Stimulated activated CD4-positive, alpha-beta T cell treated with anti-CD3 and anti-CD28 coated beads, Interleukin-2, amount 100 ng/mL, for 4 hours (primary cell): ENCODE measurements at places on chromosomes 5 and 9.

GRCh38 chr9:92424340-92424739, at the start of gene OMD:
Gene OMD (minus strand): TSS chr9:92424471. CDS start chr9:92417558, 6,913 bp downstream.
- DNase-seq: no peak

DNA sequence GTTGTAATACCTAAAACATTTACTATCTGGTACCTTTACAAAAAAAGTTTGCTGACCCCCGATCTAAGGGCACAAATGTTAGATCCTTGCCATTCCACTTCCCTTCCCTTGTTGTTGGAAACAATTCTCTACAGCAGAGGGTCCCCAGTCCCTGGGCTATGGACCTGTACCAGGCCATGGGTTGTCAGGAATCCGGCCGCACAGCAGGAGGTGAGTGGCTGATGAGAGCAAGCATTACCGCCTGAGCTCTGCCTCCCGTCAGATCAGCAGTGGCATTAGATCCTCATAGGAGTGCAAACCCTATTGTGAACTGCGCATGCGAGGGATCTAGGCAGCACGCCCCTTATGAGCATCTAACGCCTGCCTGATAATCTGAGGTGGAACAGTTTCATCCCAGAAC, 248.5 kb downstream of the AP3B1 start:
- DNase-seq: no peak

- no peak for DNase-seq
These were observed 40.3 kb downstream of the SERINC5 start for GRCh38 chr5:80215523-80215922.

DNA sequence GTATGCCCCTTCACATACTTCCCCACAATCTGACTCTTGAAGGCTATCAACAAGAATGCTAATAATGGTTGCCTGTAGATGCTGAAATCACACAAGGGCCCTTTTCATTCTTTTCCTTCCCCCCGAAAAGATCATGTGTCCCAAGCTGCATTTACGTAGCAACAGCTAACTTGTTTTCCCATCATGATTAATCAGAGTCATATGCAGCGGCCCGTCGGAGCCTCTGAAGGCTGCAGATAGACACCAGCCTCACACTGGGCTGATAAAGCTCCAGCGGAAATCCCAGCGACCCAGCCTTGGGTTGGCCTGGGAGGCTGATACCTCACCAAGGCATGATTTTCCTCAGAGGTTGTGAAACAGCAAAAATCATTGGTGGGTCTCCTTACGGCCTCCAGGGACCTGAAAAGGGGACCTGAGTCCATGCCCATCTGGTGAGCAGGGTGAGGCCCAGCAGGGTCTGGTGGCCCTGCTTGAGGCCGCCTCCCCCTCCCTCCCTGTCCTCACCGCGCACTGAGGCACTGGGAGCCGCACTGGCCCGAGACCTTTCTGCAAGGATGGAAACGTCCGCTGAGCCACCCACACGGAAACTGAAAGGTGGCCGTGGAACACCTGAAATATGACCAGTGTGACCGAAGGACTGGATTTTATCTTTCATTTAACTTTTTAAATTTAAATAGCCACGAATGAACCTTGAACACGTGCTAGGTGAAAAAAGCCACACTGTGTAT, 114.2 kb upstream of the PHYKPL start:
- DNase-seq: no peak

- no peak for DNase-seq
These were observed 19.0 kb downstream of the HMGCS1 start for GRCh38 chr5:43294226-43294625.

GRCh38 chr5:67215519-67216471, 19.2 kb upstream of the CD180 start:
- peak; percentile 31 for DNase-seq

GRCh38 chr5:115489733-115490132, 54.8 kb downstream of the FEM1C start:
- DNase-seq: no peak

DNA sequence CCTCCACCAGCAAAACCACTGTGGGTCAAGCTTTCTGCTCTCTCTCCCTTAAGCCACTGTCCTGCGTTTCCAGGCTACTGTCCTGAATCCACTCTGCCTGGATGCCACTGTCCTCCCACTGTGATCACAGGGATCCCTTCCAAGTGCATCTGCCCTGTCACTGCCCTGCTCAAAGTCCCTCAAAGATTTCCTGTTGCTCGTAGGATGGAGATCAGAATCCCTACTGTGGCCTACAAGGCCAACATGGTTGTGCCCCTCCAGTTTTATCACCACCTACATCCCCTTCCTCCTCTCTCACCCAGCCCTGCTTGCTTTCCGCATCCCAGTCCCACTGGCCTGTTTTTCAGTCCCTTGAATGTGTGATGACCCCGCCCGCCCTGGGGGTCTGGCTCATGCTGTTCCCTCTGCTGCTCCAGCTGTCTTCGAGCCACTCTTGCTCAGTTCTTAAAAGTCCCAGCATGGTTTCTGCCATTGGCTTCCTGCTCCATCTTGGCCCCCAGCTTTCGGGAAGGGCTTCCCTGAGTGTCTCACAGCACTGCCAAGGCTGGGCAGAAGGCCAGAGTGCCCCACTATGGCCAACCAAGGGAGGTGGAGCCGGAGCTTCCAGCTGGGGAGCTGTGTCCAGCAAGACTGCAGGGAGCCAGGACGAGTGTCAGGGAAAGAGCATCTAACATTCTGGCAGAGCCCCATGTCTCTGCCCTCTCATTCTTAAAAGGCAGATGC, 12.9 kb upstream of the FRRS1L start:
- no peak for DNase-seq

DNA sequence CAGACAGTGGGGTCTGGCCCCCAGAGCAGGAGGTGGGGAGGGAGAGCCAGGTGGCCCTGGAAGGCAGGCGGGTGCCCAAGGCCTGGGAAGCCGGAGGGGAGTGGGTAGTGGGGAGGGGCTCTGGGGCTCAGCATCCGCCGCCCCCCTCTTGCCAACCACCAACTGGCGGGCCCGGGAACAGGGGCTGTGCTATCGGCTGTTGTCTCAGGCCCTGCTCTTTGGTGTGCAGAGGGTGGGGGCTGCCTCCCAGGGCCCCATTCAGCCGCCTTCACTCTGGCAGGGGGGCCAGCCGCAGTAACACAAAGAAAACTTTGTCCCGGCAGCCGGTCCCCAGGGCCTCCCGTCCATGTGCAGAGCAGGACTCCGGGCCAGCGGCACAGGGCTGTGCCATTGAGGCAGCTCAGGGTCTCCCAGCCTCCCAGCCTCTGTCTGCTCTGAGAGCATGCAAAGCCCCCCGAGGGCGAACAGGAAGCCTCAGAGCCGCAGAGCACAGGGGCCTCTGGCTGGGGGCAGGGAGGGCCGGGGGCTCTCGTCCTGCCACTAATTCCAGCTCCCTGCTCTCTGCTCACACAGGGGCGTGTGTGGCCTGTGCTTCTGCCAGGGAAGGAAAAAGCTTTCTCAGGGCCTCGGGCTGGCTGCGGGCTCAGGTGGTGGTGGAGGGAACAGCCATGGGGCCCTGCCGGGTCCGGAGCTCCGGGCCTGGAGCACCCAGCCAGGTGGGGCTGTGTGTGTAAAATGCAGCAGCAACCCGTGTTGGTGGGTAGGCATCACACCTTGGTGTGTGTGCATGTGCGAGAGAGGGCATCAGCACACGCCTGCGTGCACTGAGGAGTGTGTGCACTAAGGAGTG, 54.2 kb upstream of the NOTCH1 start:
- DNase-seq: no peak

GRCh38 chr5:42514754-42515153, 91.5 kb downstream of the GHR start:
- DNase-seq: no peak

GRCh38 chr9:100555471-100555870, 22.4 kb upstream of the CAVIN4 start:
- DNase-seq: no peak

GRCh38 chr9:13810510-13810909, 503.4 kb downstream of the NFIB start:
- DNase-seq: no peak

DNA sequence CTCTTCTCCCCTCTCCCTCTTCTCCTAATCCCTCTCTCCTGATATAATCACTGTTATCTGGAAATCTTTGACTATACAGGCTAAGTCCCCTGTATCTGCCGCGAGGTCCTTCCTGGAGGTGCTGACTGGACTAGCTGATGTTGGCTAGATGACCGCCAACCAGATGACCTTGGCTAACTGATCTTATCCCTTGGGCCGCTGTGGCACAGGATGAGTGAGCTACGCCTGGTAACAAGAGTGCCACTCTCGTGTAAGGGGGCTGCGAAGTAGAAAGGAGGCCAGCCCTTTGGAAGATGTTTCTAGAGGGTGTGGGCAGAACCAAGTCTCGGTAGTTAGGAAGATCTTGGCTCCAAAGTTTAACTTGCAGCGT, 345 bp upstream of the PRRC1 start:
- no peak for DNase-seq

- no peak for DNase-seq
These were observed 298.2 kb downstream of the EDIL3 start for GRCh38 chr5:84086511-84086910.

DNA sequence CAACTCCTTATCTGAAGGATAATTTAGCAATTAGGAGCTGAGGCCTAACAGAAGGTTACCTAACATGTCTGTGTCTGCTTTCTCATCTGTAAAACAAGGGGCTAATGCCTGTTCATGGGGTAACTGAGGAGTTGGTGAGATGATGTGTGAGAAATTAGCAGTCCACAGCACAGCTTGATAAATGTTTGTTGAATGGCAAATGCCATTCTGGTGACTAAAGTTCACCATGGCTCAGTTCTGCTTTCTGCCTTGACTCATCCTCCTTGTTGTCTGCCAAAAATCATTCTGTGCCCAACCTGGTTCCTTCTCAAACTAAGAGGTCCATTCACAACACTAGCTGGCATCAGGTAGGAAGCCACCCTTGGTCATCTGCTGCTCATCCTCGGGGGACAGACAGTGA, 552.0 kb upstream of the KLF4 start:
- DNase-seq: no peak

DNA sequence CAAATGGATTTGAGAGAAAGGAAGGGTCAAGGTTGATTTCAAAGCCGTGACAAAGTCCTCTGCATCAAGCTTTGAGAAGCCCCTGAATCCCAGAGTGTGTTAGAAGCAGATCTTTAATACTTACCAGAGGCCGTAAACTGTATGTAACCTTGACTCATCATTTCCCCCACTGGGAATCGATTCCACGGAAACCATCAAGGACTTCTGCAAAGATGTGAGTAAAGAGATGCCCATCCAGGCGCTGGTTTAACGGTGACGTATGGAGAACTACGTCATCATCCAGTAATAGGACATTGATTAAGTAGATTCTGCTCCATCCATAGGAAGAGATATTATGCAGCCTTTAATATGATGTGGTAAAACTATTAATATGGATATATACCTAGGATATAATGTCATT, 1.6 kb downstream of the RNF183 start:
- DNase-seq: no peak

- no peak for DNase-seq
These were observed 25.9 kb upstream of the IL17B start for GRCh38 chr5:149404746-149405549.

- DNase-seq: no peak
These were observed 60.3 kb upstream of the EPB41L4A start for GRCh38 chr5:112479418-112479817.

GRCh38 chr9:108517651-108518365, 338.0 kb downstream of the ACTL7B start:
- DNase-seq: no peak

DNA sequence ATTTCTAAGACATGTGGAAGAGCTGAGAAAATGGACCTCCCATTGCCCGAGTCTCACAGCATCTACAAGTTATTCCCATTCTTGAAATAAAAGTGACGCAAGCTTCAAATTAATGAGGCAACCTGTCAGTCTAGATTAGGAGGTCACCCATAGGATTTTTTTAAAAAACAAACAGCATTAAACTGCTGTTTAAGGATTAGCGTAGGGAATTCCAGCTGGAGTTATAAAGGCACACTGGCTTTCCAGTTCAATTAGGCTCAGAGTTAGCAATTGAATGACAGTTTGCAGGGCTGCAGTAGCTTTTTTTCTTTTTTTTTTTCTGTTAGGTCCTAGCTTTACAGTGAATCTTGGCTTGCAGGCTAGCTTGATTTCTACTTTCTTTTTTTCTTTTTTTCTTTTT, 16.2 kb downstream of the PRKACG start:
- no peak for DNase-seq

GRCh38 chr5:1062761-1063568, 48.9 kb downstream of the SLC12A7 start:
- DNase-seq: no peak

- no peak for DNase-seq
These were observed 8.3 kb downstream of the ADAMTS12 start for GRCh38 chr5:33883482-33883881.

DNA sequence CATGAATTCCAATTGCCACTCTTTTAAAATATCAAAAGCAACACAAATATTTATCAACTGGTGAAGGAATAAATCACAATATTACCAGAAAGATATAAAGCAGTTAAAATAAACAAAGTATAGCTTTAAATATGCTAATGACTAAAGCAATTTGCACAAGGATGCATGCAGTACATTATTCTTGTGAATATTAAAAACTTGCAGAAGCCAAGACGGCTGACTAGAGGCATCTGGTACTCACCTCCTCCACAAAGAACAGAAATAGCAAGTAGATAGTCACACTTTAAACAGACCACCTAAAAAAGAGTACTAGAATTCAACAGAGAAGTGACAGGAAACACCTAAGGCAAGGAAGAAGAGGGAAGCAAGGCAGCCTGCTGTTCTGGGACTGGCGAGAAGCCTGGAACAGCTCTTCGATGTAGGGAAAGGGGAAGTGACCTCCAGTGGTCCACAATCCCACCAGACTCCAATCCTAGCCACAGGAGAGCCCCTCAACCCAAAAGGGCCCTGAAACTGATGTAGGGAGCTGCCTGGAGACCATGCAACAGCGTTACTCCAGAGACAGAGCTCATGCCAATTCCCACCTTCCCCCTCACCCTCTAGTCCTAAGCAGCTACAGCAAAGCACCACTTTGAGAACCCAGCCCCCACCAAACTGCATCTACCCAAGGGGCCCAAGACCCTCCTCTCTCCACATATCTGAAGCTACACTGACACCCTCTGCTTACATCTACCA, 86.3 kb downstream of the LPAR1 start:
- DNase-seq: no peak

- no peak for DNase-seq
These were observed 673.9 kb upstream of the RGMB start for GRCh38 chr5:98099448-98100105.

DNA sequence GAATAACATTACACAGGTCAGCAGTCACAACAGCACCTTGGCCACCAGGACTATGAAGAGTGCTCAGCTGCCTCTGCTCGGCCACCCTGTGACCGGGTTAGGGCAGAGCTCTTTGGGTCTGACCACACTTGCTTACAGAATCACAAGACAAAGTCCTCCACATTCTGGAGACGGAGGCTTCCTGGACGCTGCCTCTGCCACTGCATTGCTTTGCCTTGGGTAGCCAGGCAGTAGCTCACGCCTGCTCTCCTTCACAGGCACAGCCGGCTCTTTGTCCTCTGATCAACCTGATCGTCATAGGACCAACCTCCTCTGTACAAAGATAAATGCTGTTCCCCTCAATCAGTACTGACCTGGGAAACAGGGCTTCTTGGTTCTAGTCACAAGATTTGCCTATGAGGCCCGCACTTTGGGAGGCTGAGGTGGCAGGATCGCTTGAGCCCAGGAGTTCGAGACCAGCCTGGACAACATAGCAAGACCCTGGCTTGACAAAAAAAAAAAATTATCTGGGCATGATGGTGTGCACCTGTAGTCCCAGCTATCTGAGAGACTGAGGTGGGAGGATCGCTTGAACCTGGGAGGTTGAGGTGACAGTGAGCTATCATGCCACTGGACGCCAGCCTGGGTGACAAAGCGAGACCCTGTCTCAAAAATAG, 128.4 kb upstream of the IER5L start:
- DNase-seq: no peak

GRCh38 chr5:66848749-66849641, 252.8 kb downstream of the MAST4 start:
- no peak for DNase-seq

- no peak for DNase-seq
These were observed 33.4 kb downstream of the C5orf15 start for GRCh38 chr5:133934822-133935666.
